ENCODE measurements at places on chromosomes 1 and 21.
A peak's percentile ranks its signal among the peaks of the same experiment; 100 is the strongest.

DNA sequence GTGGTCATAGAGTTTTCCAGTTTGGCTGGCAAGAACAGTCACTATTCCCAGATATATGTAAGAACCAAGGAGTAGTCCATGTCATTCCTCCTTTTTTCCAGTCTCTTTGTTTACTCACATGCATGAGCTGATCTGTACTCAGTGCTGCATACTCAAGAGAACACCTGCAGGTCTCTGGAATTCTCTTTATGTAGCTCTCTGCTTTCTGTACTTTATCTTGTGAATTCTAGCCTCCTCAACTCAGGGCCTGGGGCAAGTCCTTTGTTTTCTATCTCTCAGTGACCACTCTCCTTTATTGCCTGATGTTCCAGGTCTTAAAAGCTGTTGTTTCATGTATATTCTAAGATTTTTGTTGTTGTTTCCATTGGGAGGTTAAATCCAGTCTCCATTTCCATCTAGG lies 478.9 kb downstream of the DPYD start:
- peak; percentile 11 for DNase-seq

DNA sequence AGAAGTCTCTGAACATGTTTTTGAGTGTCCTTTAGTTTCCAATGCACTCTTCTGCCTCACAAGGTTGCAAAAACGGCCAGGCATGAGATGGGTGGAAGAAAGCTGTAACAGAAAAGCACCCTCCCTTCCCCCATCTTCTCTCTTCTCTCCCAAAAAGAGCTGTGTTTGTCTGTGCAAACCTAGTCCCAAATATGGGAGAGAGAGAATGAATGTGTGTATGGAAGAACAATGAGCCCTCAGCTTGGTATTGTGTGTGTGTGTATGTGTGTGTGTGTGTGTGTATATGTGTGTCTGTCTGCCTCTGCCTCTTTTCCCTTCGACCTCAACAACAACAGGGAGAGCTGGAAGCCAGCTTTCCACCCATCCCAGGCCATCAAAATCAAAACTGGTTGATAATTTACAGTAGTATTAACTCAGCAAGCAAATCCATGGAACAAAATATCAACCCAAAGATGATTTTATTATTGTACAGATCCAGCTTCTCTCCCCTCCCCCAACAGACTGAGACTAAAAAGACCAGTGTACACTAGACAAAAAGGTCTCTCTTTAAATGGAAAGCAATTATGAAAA lies 1.8 kb downstream of the RERE start:
- DNase-seq = no peak

- DNase-seq = peak; percentile 59
These were observed 690 bp downstream of the C1orf216 start for GRCh38 chr1:35717911-35718476.

DNA sequence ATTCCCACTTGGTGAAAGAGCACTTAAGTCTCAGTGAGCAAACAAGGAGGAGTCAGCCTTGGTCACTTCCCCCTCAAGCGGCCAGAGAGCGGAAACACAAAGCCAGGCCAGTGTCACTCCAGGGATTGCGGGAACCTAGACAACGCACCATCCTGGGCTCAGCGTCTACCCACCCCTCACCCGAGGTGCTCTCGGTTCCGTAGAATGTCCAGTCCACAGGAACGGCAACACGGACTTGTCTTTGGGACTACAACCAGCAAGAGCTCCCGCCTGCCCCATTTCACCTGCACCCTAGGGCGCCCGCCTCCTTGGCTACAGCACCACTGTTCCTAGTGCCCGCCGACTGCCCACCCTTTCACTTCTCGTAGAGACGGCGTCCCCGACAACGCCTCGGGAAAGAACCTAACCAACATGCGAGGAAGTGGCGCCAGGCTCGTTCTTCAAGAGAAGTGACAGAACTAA lies 509 bp downstream of the GDAP2 start:
- peak; percentile 70 for DNase-seq

DNA sequence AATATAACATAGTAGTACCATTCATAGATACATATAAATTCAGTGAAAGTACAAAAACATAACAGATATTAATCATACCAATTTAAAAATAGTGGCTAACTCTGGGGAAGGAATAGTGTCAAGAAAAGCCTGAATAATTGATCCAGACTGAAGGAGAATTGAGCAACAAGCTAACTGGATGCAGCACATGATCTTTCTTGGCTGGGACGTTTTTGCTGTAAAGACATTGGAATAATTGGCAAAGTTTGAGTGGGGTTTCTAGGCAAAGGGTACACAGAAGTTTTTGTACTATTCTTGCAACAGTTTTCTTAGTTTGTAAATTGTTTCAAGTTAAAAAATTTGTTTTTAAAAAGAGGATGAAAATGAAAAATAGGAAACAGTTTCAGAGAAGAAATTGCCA lies 2.6 kb upstream of the SH3GLB1 start:
- no peak for DNase-seq

DNA sequence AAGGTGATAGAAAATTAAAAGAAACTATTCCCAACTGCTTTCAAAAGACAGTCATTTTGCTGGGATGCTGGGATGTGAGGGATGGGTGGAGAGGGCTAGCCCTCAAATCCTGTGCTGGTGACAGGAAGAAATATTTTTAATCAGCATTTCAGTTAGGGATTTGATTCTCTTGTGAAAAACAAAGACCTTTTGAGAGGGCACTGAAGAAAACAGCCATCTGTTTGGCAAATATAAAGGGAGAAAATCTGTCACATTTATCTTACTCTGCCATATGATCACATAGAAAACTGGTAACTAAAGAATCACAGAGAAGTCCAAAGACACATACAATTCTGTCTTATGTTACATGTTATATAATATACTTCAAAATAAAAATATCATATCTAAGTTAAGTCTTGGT lies 12.3 kb downstream of the STXBP3 start:
- DNase-seq = no peak

- DNase-seq = no peak
These were observed 26.3 kb upstream of the TINAGL1 start for GRCh38 chr1:31549809-31550620.

GRCh38 chr1:154272217-154272998 lies at the start of gene HAX1:
HAX1 (plus strand) TSS chr1:154272629; CDS start chr1:154272724, 95 bp downstream.
- DNase-seq = peak; percentile 93

- no peak for DNase-seq
These were observed 28.5 kb downstream of the ECE1 start for GRCh38 chr1:21261551-21262292.

DNA sequence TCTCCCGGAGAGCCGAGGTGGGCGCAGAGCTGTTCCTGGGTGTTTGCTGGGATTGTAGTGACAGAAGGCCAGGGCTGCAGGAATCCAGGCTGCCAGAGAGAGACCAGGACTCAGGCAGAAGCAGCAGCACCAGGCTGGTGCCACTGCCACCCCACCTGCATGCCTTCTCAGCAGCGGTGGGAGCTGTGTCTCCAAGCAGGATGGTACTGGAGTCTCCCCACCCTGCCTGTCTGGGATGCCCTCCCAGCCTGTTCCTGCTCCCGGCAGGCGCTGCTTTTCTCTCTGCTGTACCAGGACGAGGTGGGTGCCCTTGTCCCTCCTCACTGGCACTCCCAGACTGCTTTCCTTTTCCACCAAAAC lies 4.5 kb upstream of the HES4 start:
- no peak for DNase-seq

DNA sequence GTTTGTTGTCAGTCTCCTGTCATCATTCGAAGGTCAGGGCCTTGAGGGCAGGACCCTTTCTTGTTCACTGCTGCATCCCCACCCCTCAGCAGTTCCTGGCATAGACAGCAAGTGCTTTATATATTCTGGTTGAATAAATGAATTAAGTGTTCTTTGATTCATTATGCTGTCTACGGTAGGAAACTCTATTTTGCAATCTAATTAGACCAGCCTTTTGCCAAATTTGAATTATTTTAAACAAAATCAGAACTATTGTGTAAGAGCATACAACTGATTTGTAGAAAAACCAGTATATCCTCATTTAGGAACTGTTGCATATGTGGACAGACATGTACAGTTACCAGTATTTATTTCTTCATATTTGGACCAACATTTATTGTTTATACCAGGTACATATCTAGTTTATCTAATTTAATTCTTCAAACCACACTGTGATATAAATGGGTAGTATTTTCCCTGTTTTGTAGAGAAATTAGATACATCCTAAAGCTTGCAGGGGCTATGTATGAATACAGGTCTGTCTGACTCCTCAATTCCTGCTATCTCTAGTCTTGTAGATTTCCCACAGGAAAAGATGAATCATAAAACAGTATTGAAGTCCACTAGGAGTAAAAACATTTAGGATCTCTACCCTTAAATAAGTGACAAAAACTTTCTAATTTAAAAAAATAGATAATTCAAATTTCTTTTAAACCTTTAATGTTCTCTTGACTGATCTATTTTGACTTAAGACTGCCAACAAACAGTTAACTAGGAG lies 10.4 kb downstream of the MGST3 start:
- DNase-seq = no peak

GRCh38 chr1:63921359-63921758 lies 147.5 kb downstream of the ROR1 start:
- no peak for DNase-seq

DNA sequence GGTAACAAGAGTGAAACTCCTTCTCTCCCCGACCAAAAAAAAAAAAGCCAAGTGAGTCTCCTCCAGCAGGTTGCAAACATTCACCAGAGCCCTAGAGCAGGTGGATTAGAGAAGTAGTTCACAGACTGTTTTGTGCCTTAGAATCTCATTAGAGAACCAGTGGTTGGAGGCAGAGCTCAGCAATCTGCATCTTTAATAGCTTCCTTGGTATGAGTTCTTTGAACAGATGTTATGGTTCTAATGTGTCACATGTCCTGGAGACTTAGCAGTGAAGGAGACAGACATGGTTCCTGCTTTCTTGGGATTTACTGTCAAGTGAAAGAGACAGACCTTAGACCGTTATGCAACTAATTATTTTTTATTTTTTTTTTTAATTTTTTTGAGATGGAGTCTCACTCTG lies 26.8 kb downstream of the SESN2 start:
- DNase-seq = no peak

DNA sequence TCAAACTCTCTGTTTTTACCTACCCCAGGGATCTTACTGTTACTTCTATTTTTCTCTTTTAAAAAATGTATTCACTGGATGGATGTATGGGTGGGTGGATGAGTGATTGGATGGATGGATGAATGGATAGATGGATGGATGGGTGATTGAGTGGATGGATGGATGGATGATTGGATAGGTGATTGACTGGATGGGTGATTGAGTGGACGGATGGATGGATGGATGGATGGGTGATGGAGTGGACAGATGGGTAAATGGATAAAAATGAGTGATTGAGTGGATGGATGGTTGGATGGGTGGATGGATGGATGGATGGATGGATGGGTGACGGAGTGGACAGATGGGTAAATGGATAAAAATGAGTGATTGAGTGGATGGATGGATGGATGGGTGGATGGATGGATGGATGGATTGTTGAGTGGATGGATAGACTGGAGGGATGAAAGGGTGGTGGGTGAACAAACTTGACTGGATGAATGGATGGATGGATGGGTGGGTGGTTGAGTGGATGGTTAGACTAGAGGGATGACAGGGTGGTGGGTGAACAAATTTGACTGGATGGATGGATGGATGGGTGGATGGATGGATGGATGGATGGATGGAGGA lies 118.0 kb upstream of the ZBTB40 start:
- DNase-seq = no peak

DNA sequence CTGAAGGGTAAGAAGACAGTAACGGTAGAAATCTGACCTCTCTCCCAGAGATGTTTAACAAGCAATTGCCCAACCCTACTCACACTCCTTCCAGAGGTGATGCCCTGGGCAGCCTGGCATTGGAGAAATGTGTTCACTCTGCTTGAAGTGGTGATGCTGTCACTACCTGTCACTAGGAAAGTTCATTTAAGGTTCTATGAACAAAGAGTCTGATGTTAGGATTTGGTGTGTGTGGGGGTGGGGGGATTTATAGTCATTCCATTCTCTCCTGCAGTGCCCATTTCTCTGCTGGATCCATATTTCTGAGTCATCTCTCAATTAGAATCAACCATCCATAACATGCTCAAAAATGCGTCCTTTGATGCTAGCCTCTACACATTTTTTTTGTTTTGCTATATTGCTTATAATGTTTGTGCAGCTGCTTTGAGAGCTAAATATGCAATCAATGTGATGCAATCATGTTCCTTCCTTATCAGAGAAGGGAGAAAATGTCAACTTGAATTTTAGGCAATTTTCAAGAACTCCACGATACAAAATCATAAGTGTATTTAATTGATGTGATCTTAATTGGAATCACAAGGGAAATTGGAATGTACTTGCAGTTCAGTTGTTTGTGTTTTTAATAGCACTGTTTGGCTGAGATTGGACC lies 173.9 kb downstream of the DUSP10 start:
- DNase-seq = no peak

DNA sequence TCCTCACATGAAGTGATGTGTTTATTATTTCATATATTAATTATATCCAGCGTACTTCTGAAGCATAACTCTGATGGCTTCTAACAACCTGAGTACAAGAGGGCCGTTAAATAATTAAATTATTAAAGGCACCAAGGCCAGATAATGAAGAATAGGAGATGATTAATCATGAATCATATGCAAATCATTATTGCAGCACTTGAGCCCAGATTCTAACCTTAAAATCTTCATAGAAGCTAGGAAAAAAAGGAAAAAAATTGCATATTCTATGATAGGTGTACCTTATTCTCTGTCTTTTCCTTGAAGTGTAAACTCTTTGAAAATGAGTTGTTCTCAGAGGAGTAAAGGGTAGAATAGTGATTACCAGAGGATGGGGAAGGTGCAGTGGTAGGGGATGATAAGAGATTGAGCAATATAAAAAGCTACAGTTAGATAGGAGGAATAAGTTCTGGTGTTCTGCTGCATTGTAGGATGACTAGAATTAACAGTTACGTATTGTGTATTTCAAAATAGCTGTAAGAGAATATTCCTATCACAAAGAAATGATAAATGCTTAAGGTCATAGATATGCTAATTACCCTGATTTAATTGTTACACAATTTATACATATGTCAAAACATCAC lies 51.1 kb downstream of the SWT1 start:
- DNase-seq = no peak

- no peak for DNase-seq
These were observed 143.6 kb upstream of the CD34 start for GRCh38 chr1:208054485-208054884.

GRCh38 chr21:29939104-29939923 lies 482 bp downstream of the GRIK1 start:
- DNase-seq = peak; percentile 22

DNA sequence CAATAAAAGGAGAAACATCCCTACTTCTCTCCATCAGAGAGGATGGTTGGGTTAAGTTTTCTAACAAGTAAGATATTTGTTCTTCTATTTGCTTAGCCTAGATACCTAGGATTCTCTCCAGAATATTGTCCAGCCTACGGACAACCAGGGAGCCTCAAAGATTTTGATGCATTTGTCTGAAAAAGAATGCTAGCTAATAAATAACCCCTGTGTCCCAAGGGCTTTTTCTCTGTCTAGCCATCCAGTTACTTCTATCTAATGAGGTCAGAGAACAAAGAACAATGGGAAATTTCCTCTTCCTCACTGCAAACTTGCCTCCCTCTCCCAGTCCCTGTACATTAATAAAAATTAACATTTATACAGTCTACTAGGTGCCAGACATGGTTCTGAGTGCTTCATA lies 810 bp downstream of the RGS5 start:
- no peak for DNase-seq

All from iPS-NIHi11 (cell line).